ENCODE measurements at places on chromosomes 1 and 21. TPM values are rescaled to one million over a fixed set of nuclear protein-coding genes. Genes with fewer than 3 reads are reported as not detected.

Gene STYXL2
- polyA plus RNA-seq = not detected

Gene FCRL4
- polyA plus RNA-seq = not detected

Gene LRRN2
- polyA plus RNA-seq = not detected

Gene BMP8B
- 0.16 TPM for polyA plus RNA-seq

Gene OR2M3
- polyA plus RNA-seq = not detected

Gene C1orf146
- not detected for polyA plus RNA-seq

Gene FAM151A
- polyA plus RNA-seq = not detected

Gene ZBTB8OS
- polyA plus RNA-seq = 71.3 TPM

Gene CLDN17
- not detected for polyA plus RNA-seq

Gene PPP1R12B
- polyA plus RNA-seq = 8.3 TPM

Gene CYB5RL
- polyA plus RNA-seq = 3.3 TPM

Gene CASQ2
- polyA plus RNA-seq = not detected

Gene GREM2
- polyA plus RNA-seq = 0.56 TPM

Gene KCNJ9
- not detected for polyA plus RNA-seq

Gene UCHL5
- 111 TPM for polyA plus RNA-seq

Gene AXDND1
- polyA plus RNA-seq = not detected

Gene PPM1J
- not detected for polyA plus RNA-seq

Gene AMY1B
- polyA plus RNA-seq = not detected

Gene IGSF9
- not detected for polyA plus RNA-seq

Gene ASAP3
- polyA plus RNA-seq = not detected

Gene TMEM269
- not detected for polyA plus RNA-seq

Gene WNT9A
- polyA plus RNA-seq = not detected

Gene TTC39A
- not detected for polyA plus RNA-seq

Gene WNT3A
- not detected for polyA plus RNA-seq

Gene ARHGEF16
- polyA plus RNA-seq = not detected

Gene MRPL55
- 230 TPM for polyA plus RNA-seq

Gene ZNF648
- polyA plus RNA-seq = not detected

Gene NBPF6
- not detected for polyA plus RNA-seq

Gene NCMAP
- polyA plus RNA-seq = not detected

Gene LCA5L
- polyA plus RNA-seq = not detected

Gene KRTAP13-2
- not detected for polyA plus RNA-seq

Gene DISC1
- 1.1 TPM for polyA plus RNA-seq

Gene FCGR3B
- 6.3 TPM for polyA plus RNA-seq

All from immature natural killer cell (primary cell).